ENCODE measurements at places on chromosomes 1 and 21.

- no peak overlapping the region for H3K27ac ChIP-seq
- no peaks in the 10 kb centered on the region for H3K27me3 ChIP-seq
- H3K4me3 ChIP-seq = no peak overlapping the region
- H3K4me1 ChIP-seq = no peaks in the 10 kb centered on the region
These were observed 33.1 kb downstream of the OR10Z1 start for GRCh38 chr1:158638146-158638545.

- H3K4me1 ChIP-seq = no peaks in the 10 kb centered on the region
- no peak overlapping the region for H3K4me3 ChIP-seq
- H3K36me3 ChIP-seq = no peaks in the 10 kb centered on the region
- no peak overlapping the region for H3K27ac ChIP-seq
These were observed 21.1 kb downstream of the CACNA1E start for GRCh38 chr1:181504399-181504842.

GRCh38 chr1:220921971-220922635 is 42.9 kb downstream of the HLX start:
- peak; percentile 47 for DNase-seq
- H3K36me3 ChIP-seq = no peaks in the 10 kb centered on the region
- no peaks in the 10 kb centered on the region for H3K27me3 ChIP-seq
- no peak overlapping the region for H3K4me3 ChIP-seq
- no peaks in the 10 kb centered on the region for H3K4me1 ChIP-seq
- H3K27ac ChIP-seq = no peak overlapping the region

GRCh38 chr1:176136891-176137290 is 70.2 kb downstream of the COP1 start:
- no peak overlapping the region for H3K27ac ChIP-seq
- no peaks in the 10 kb centered on the region for H3K4me1 ChIP-seq
- DNase-seq = no peak
- no peaks in the 10 kb centered on the region for H3K27me3 ChIP-seq

DNA sequence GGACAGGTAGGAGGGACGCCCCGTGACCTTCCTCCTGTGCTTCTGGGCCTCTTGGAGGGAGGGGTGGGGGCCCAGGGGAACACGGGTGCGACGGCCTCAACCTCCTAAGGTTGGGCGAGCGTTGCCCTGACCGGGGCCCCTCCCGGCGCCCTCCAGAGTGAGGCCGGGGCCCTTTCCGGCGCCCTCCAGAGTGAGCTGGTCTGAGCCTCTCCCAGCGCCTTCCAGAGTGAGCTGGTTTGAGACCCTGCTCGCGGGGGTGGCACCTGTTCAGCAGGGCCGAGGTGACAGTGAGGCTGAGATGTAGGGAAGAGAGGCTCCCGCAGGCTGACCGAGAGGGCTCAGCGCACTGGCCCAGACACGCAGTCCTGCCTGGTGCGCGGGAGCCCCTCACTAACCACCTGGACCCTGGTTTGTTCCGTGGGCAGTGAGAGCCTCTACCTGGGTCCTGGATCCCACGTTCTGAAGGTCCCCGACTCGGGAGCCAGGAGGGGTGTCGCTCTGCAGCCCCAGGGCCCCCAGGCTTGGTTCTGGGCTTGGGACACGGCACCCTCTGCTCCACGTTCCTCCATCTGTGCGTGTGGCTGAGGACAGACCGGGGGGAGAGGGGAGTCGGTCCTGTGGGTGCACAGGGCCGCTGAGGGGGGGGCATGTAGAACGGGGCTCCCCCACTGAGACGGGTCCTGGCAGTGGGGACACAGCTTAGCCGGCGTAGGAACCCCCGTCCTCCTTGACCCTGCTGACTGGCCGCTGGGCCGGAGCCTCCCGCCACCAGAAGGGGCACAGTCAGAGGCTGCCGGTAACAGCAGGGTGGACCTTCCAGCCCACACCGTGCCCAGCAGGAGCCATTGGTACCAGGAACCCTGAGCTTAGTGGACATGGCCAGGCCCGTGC is 1.4 kb downstream of the COL6A1 start:
- H3K27ac ChIP-seq = peak overlapping the region; percentile 97
- no peak for DNase-seq
- peaks cover 81% of the 10 kb centered on the region for H3K4me1 ChIP-seq
- H3K36me3 ChIP-seq = peaks cover 40% of the 10 kb centered on the region
- peak overlapping the region; percentile 86 for H3K4me3 ChIP-seq

DNA sequence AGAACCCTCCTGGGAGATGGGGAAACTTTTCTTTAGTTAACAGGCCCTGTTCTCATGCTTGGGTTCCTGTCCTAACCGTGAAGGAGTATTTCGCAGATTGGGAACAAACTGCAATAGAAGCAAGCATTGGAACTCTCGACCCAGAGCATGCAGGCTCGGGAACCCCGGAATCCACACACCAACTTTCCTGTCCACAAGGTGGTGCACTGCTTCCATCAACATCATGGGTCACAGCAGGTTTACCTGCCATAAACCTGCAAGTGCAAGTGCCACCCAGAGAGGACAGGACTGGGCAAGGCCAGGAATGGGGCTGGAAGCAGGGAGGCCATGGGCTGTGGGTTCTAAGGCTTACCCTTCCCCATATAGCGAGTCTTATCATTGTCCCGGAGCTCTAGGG is 6.9 kb downstream of the ENO1 start:
- DNase-seq = no peak
- peak overlapping the region; percentile 15 for H3K27ac ChIP-seq
- no peaks in the 10 kb centered on the region for H3K27me3 ChIP-seq
- no peak overlapping the region for H3K4me3 ChIP-seq
- H3K4me1 ChIP-seq = peaks cover 69% of the 10 kb centered on the region

DNA sequence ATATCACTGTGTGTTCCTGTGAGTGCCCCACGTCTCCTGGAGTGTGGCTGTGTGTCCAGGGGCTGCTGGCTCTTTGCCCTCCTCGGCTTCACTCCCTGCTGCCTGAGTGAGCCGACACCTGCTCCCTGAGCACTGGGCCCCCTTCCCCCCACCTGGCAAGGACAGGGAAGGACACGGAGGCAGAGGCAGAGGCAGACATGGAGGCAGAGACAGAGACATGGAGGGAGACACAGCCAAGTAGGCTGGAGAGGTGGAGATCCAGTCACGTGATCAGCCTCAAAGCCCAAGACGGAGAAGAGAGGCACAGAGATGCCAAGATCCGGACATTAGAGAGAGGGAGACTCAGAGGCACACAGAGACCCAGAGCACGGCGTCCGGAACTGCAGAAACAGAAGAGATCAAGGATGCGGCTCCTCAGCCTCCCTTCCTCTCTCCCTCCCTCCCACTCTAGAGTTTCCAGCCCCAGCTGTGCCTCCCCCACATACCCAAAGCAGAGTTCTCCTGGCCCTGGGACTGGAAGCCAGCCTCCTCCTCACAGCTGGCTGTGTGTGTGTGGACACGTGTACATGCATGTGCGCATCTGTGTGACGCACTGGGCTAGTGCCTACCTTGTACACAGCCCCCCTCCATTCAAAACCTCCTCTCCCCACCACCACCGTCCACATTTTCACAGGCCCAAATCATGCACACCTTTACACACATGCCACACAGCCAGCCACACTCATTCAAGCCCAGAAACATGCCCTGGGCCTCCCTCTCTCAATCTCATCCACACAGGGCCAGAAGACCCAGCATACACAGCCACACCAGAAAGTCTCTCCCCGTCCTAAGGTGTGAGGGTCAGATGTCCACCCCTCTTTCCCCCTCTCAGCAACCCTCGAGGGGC is 39.1 kb upstream of the WASF2 start:
- H3K27me3 ChIP-seq = no peaks in the 10 kb centered on the region
- H3K4me3 ChIP-seq = peak overlapping the region; percentile 57
- H3K4me1 ChIP-seq = peaks cover 61% of the 10 kb centered on the region
- H3K36me3 ChIP-seq = peaks cover 21% of the 10 kb centered on the region
- H3K27ac ChIP-seq = peak overlapping the region; percentile 92

DNA sequence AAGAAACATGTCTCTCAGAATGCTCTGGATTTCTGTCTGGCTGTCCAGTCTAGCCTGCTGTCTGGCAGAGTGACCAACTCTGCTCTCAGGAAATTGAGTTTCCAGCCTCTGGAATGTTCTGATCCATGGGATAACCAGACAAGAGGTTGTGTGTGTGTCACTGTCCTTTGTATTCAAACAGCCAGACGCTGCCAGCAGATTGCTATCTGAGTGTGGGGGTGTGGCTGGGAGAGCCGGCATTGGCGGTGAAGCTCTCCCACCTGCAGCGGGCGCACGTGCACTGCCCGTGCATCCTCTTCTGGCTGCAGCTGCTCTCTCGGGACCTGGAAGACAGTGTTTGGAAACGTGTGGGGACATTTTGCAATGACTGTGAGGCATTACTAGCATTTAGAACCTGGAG is 26.1 kb downstream of the PKP1 start:
- no peak for DNase-seq
- peak overlapping the region; percentile 38 for H3K27ac ChIP-seq
- H3K4me1 ChIP-seq = peaks cover 27% of the 10 kb centered on the region
- H3K36me3 ChIP-seq = no peaks in the 10 kb centered on the region
- H3K4me3 ChIP-seq = no peak overlapping the region

DNA sequence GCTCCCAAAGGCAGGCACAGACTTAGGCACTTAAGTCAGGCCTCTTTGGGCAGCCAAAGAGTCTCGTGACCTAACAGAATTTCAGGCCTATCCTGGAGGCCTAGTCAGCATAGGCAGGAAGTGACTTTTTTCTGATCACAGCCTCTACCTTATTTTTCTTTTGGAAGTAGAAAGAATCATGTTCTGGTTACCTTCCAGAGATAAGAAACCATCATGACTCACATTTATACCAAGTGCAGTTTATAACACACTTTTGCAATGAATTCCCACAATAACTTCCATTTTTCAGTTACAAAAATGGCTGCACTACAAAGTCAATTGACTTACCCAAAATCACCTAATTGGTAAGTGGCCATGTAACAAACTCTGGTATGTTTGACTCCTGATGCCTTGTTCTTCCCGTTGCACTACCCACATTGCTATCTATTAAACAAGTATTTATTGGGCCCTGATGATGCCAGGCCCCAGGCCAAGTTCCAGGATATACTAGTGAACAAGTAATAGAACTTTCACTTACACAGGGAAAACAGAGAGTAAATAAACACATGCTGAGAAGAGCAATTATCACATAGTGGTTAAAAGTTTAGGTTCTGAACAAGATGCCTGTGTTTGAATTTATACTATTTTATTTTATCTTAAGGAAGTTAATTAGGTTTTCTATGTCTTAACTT is 74.3 kb downstream of the SH3GLB1 start:
- peaks cover 15% of the 10 kb centered on the region for H3K4me1 ChIP-seq
- no peaks in the 10 kb centered on the region for H3K36me3 ChIP-seq
- H3K27me3 ChIP-seq = no peaks in the 10 kb centered on the region
- no peak overlapping the region for H3K4me3 ChIP-seq
- DNase-seq = no peak

GRCh38 chr1:225855503-225856300 is 26.5 kb downstream of the TMEM63A start:
- H3K36me3 ChIP-seq = peaks cover 96% of the 10 kb centered on the region
- DNase-seq = no peak
- no peak overlapping the region for H3K27ac ChIP-seq
- H3K27me3 ChIP-seq = no peaks in the 10 kb centered on the region
- no peaks in the 10 kb centered on the region for H3K4me1 ChIP-seq

DNA sequence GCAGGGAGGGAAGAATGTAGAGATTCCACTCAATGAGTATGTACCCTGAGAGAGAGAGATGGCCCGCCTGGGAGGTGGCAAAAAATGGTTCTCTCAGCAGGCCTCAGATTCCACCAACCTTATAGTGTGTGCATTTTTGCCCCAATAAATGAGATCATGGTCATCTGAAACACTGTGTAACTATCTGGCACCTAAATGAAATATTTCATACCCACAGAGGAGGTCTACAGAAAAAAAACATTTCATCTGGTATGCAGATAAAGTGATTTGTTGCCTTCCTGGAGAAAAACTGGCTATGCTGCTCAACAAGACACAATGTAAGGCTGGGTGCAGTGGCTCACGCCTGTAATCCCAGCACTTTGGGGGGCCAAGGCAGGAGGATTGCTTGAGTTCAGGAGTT is 4.9 kb downstream of the TMCO2 start:
- no peaks in the 10 kb centered on the region for H3K27me3 ChIP-seq
- H3K4me3 ChIP-seq = no peak overlapping the region
- DNase-seq = no peak
- H3K27ac ChIP-seq = no peak overlapping the region
- H3K4me1 ChIP-seq = peaks cover 15% of the 10 kb centered on the region

Data from esophagus muscularis mucosa (tissue), 4 donors.